ENCODE measurements at places on chromosomes 5 and 9. TPM values are rescaled to one million over a fixed set of nuclear protein-coding genes. Genes with fewer than 3 reads are reported as not detected.

Gene HOMER1
- 4.1 TPM for polyA plus RNA-seq

Gene URM1
- polyA plus RNA-seq, result 70.1 TPM

Gene AJM1
- polyA plus RNA-seq, result 1.00 TPM

Gene ENTREP1
- not detected for polyA plus RNA-seq

Gene TXNDC8
- not detected for polyA plus RNA-seq

Gene ARL14EPL
- polyA plus RNA-seq, result not detected

Gene MEIKIN
- not detected for polyA plus RNA-seq

- no peak overlapping the region for H3K27ac ChIP-seq
- H3K4me1 ChIP-seq, result no peaks in the 10 kb centered on the region
- no peak overlapping the region for H3K4me3 ChIP-seq
- DNase-seq, result no peak
These were observed 22.7 kb upstream of the UBLCP1 start for GRCh38 chr5:159240301-159240870.

- no peak overlapping the region for H3K27ac ChIP-seq
- H3K36me3 ChIP-seq, result no peaks in the 10 kb centered on the region
- peaks cover 12% of the 10 kb centered on the region for H3K27me3 ChIP-seq
- H3K4me1 ChIP-seq, result no peaks in the 10 kb centered on the region
These were observed 14.4 kb upstream of the CDC20B start for GRCh38 chr5:55187370-55187769.

GRCh38 chr5:135335031-135335828 is 63.8 kb downstream of the MACROH2A1 start:
- H3K4me1 ChIP-seq, result no peaks in the 10 kb centered on the region
- H3K27me3 ChIP-seq, result no peaks in the 10 kb centered on the region
- H3K4me3 ChIP-seq, result no peak overlapping the region
- no peak for DNase-seq

DNA sequence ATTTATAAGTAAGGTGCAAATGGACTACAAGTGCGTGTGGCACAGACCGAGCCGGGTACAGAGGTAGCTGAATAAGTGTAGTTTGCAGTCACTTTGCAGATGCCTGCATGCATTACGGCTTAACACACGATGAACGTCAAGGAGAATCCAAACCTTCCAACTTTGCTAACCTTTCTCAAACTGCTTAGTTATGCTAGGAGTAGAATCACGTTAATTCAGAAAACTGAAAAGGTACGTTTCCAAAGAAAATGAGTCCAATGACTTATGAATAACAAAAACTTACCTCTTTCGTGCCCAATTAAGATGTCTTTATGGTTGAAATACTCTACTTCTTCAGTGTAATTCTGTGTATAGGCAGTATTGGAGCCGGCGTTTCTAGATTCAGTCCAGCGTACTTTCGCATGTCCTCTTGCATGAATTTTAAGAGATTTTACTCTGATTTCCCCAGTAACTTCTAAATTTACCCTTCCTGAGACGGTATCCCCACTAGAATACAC is 539 bp downstream of the ARRDC3 start:
- peaks cover 45% of the 10 kb centered on the region for H3K4me1 ChIP-seq
- peaks cover 5% of the 10 kb centered on the region for H3K36me3 ChIP-seq
- H3K27me3 ChIP-seq, result peaks cover 28% of the 10 kb centered on the region
- peak; percentile 52 for DNase-seq
- peak overlapping the region; percentile 100 for H3K27ac ChIP-seq

DNA sequence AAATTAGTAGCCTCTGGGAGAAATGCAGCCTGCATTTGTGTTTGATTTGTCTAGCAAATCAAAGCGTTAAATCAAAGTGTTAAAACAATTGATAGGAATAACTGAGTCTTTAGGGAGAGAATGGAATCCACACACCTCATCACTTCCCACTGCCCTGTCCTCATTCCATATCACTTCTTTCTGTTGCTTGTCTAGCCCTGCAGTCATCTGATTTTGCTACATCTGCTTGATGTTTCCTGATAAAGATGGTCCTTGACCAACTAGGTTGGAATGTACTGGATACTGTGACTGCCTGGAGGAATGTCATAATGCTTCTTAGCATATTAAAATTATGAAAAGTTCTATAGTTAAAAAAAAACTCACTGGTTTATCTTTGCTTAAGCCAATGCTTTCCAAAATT is 119.9 kb downstream of the DOCK2 start:
- no peak for DNase-seq
- H3K27me3 ChIP-seq, result no peaks in the 10 kb centered on the region
- no peak overlapping the region for H3K27ac ChIP-seq
- no peak overlapping the region for H3K4me3 ChIP-seq
- H3K4me1 ChIP-seq, result peaks cover 4% of the 10 kb centered on the region
- H3K36me3 ChIP-seq, result peaks cover 6% of the 10 kb centered on the region

- H3K36me3 ChIP-seq, result peaks cover under 1% of the 10 kb centered on the region
- H3K4me3 ChIP-seq, result no peak overlapping the region
- no peaks in the 10 kb centered on the region for H3K4me1 ChIP-seq
- H3K27ac ChIP-seq, result no peak overlapping the region
These were observed 919.6 kb upstream of the SEMA6A start for GRCh38 chr5:117494188-117494587.

DNA sequence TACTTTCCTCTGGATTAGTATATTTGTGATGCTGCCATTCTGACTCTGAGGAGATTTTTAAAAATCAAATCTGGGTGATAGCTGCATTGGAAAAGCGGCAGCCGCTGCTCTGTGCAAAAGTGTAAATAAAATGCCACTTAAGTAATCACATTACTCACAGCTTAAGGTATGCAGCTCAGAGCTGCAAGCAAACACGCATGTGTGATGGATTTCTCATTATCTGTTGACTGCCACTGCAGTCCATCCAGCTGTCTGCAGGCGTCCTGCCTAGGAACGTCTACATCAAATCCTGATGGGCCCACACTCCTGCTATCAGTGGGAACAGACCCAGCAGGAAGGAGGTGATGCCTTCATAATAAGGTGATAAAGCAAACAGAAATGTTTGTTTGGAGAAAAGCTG is 216.9 kb downstream of the SPOCK1 start:
- H3K4me1 ChIP-seq, result no peaks in the 10 kb centered on the region
- no peaks in the 10 kb centered on the region for H3K36me3 ChIP-seq
- H3K27ac ChIP-seq, result no peak overlapping the region
- DNase-seq, result no peak
- H3K27me3 ChIP-seq, result peaks cover 3% of the 10 kb centered on the region

- no peak overlapping the region for H3K4me3 ChIP-seq
- H3K36me3 ChIP-seq, result no peaks in the 10 kb centered on the region
- no peaks in the 10 kb centered on the region for H3K27me3 ChIP-seq
- H3K27ac ChIP-seq, result no peak overlapping the region
These were observed 232.0 kb upstream of the GRIA1 start for GRCh38 chr5:153258469-153258868.

GRCh38 chr5:73534011-73534644 is 31.3 kb downstream of the ANKRA2 start:
- H3K36me3 ChIP-seq, result no peaks in the 10 kb centered on the region
- H3K27ac ChIP-seq, result no peak overlapping the region
- H3K4me1 ChIP-seq, result no peaks in the 10 kb centered on the region
- peaks cover 3% of the 10 kb centered on the region for H3K27me3 ChIP-seq
- H3K4me3 ChIP-seq, result no peak overlapping the region
- DNase-seq, result no peak

DNA sequence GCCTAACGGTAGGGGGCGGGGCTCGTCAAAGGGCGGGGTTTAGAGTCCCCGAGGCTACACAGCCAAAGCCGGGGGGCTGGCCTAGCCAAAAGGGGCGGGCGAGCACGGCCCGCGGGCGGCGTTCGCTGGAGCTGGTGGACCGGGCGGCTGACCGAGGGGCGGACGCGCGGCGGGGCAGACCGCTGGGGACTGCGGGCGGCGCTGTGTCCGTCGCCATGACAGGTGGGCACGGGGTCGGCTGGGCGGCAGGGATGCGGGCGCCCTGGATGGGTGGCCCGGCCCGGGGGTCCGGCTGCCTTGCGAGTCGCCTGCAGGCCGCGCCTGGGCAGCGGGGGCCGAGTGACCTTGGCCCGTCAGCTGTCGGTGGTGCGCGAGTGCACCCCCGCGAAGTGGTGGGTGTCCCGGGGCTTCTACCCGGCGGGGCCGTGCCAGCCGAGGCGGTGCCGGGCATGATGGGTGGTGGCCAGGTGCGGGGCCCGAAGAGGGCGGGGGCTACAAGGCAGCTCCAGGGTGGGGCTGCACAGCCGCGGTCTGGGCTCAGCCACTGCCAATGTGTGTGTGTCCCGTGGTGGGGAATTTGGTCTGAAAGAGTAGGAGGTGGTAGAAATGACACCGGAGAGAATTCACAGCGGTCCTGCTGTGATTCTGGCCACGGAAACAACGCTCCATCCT is at the start of gene CARD19:
TSS of gene CARD19 (plus strand) at position 87 of the 672 bp plus-strand sequence. CDS start at position 216, 129 bp downstream.
- peaks cover 59% of the 10 kb centered on the region for H3K4me1 ChIP-seq
- peak within 1 kb of the TSS; percentile 88 for H3K4me3 ChIP-seq
- H3K27ac ChIP-seq, result peak within 1 kb of the TSS; percentile 94
- DNase-seq, result no peak

DNA sequence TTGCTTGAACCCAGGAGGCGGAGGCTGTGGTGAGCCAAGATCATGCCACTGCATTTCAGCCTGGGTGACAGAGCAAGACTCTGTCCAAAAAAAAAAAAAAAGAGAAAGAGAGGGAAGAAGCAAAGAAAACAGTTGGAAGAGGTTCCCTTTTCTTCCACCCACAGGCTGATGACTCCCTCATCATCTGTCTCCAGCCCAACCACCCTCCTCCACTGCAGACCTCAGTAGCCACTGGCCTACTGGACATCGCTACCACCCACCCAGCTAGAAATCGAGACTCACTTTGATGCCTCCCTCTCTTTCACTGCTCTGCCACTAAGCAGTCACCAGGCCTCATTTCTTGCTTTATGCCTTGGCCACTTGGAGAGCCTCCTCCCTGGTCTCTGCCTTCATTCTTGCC is 71.2 kb downstream of the NIPSNAP3B start:
- no peak overlapping the region for H3K4me3 ChIP-seq
- no peaks in the 10 kb centered on the region for H3K36me3 ChIP-seq
- no peak for DNase-seq
- no peak overlapping the region for H3K27ac ChIP-seq

- DNase-seq, result no peak
- H3K27ac ChIP-seq, result peak overlapping the region; percentile 39
- H3K4me3 ChIP-seq, result peak overlapping the region; percentile 93
- peaks cover 12% of the 10 kb centered on the region for H3K36me3 ChIP-seq
- peaks cover 72% of the 10 kb centered on the region for H3K27me3 ChIP-seq
- H3K4me1 ChIP-seq, result peaks cover 73% of the 10 kb centered on the region
These were observed 2.9 kb downstream of the DUSP1 start for GRCh38 chr5:172768098-172768572.

- H3K36me3 ChIP-seq, result no peaks in the 10 kb centered on the region
- no peaks in the 10 kb centered on the region for H3K4me1 ChIP-seq
- no peak overlapping the region for H3K4me3 ChIP-seq
- H3K27me3 ChIP-seq, result peaks cover 4% of the 10 kb centered on the region
- no peak for DNase-seq
- H3K27ac ChIP-seq, result no peak overlapping the region
These were observed 3.4 kb upstream of the ABO start for GRCh38 chr9:133278161-133279114.

DNA sequence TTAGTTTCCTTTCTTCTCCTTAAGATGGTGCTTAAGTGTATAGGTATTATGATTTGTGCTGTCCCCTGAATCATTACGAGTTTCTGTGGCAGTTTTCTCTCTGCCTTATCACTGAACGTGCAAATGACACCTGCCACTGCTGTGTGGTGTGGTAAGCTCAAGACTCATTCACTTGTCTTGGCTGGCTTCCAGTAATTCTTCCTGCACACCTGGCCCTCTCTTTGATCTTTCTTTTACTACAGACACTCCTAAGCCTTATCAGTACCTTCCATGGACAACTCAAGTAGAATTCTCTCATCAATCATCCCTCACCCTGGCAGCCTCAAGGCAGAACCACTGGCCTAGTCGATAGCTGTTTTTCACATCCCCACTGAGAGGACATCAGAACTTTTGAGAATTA is 82.6 kb upstream of the ADAMTS19 start:
- no peak for DNase-seq
- no peaks in the 10 kb centered on the region for H3K27me3 ChIP-seq
- H3K27ac ChIP-seq, result no peak overlapping the region
- no peaks in the 10 kb centered on the region for H3K36me3 ChIP-seq
- no peak overlapping the region for H3K4me3 ChIP-seq

DNA sequence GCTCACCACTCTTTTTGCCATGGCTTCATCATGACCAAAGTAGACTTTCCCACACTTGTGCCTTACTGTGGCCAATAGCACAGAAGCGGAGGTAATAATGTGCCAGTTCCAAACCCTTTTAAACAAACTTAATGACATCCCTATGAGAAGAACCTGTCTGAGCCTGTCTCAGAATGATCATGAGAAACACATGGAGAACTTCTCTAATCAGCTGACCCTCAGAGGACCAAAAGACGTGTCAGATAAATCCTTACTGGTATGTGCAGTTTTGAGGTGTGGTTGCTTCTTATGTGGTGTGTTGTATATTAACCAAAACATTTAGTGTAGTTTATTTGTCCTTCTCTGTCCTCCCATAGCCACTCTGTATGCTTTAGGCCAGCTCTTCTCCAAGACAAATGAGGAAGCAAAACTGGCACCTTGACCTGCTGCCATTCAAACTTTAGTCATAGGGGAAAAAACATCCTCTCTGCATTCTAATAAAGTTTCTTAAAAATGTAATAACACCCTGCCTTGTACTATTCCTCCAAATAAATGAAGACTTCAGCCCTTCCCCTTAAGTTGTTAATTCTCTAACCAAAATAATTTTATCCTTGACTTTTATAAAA is 168.9 kb downstream of the MUSK start:
- H3K36me3 ChIP-seq, result no peaks in the 10 kb centered on the region
- no peak overlapping the region for H3K27ac ChIP-seq
- DNase-seq, result no peak
- no peaks in the 10 kb centered on the region for H3K27me3 ChIP-seq
